HepG2 (cell line): ENCODE measurements at places on chromosomes 3 and 15. TPM values are rescaled to one million over a fixed set of nuclear protein-coding genes. Genes with fewer than 3 reads are reported as not detected.
A peak's percentile ranks its signal among the peaks of the same experiment; 100 is the strongest.

DNA sequence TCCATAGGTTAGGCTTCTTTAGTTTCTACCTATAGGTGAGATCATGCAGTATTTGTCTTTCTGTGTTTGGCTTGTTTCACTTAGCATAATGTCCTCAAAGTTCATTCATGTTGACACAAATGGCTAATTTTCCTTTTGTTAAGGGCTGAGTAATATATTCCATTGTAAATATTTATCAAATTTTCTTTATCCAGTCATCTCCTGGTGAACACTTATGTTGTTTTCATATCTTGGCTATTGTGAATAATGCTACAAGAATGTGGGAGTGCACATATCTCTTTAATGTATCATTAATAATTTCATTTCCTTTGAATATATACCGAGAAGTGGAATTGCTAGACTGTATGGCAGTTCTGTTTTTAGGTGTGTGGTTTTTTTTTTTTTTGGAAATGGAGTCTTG lies 250.9 kb upstream of the SEMA6D start:
- DNase-seq, result no peak

DNA sequence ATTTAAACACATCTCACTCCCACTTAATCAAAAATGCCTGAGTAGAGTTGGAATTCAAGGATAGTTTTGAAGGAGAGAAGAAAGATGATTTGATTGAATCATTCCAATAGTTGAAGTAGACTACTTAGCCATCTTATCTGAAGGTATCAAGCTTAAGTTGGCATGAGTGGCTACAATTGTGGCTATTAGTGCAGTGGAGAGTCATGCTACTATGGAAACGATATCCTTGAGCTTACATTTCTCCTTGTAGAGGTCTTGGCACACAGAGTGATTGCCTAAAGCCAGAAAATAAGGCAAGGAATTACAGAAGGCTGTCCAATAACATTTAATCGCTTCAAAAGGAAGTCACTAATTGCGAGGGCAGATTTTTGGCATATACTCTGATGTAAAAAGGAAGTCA lies 1022.7 kb downstream of the IGSF11 start:
- no peak for DNase-seq

PLSCR2 gene
- not detected in 2 replicates for total RNA-seq

- DNase-seq, result no peak
Observed at GRCh38 chr15:27826902-27827714, 272.0 kb downstream of the OCA2 start.

DNA sequence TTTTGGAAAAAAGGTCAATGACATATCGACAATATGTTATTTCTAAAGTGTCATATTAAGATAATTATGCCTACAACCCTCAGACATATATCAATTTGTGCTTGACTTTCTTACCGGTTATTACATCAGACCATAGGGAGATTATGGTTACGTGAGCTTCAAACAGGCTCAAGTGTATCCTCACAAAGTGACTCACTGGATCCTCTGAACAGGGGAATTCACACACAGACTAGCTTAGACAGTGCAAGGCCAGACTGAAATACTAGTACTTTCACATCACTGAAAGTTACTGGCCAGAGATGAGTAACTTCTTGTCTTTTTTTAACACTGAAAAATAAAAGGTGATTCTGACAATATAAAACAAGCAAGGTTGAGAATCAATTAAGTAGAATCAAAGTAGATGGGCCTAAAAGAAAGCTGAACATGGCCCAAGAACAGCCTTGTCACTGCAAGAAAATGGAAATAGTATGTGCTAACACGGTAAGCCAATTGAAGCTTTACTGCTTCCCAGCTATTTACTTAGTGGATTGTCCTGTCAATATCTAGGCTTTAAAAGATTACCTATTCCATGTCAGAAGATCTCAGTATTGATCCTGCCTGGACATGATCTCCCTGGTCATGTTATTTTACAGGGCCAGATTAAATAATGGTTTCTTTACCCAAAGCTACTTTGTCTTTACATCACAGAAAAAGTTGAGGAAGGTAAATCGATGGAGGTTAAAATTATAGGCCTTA lies 848.6 kb downstream of the ROBO1 start:
- DNase-seq, result peak; percentile 73

DNA sequence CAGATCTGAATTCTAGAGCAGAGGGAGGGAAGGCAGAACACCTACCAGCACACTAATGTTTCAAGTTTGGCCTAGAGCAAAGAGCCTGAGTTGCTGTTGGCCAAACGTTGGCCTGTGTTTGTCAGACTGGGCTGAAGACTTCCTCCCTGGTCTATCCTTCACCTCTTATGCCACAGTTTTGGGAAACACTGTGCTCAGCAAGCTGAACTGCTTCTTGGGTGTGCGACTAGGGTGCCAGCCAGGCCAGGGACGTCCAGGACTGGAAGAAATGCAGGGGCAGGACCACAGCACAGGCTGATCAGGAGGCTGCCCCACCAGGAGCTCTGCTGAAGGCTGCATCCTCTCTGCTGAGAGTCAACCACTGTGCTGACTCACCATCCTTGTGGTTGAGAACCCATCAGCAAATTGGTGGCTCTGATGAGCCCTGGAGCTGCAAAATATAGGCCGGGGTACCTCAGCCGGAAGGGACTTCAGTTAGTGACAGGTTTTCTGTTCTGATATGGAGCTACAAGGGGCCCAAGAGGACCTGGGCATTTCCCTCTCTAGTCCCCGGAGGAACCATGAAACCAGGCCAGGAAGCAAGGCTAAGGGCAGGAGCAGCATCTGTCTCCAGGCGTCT lies 131.6 kb upstream of the RASGRP1 start:
- DNase-seq, result no peak

DNA sequence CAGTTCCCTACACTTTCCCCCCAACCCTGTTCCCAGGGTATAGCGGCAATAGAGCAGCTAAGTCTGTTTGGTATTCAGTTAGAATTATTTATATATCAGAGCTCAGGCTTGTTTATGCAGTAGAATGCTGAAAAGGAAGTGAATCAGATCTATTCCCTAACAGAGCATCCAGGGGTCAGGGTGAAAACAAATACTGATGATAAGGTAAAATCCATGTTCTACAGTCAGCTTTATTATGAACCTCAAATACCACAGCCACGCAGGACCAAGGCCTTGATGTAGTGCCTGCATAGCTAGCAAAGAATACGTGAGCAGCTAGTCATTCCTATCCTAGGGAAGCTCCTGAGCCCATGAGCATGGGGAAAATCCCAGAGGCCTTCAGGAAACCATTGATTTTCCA lies 229.7 kb upstream of the ICE2 start:
- DNase-seq, result no peak

DNA sequence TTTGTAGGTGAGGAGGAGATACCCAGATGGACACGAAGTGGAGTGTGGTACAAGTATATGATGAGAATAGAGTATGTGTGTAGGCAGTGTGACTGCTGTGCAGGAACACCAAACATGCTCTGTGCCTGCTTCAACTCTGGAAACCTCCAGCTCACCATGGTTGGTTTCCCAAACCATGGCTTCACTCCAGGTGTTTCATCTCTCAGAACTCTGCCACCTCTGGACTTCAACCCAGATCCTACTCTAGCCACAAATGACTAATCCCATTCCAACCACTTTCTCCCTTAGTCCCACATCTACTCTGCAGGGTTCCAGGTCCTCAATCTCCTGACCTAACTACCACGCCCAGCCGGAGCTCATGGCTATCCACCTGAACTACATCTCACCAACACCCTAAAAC lies 102.1 kb downstream of the RYK start:
- DNase-seq, result no peak

OR5K2 gene
- not detected in 2 replicates for total RNA-seq

DNA sequence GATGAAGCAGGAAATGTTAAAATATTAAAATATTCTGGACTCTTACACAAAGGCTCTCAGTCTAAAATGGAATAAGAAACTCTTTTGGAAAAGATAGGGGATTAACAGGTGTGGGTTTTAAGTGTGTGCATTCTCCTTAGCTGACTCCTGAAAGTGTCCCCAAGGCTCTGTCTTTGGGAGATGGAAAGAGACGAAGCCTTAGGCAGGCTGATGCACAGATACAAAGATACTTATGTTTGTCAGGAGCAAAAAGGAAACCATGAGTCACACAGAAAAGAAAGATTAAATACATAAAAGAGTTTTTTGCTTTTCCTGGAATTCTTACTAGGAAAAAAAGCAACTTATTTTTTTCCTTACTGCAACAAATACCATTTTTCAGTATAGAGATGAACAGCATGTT lies 23.8 kb upstream of the ABI3BP start:
- DNase-seq, result no peak

- DNase-seq, result no peak
Observed at GRCh38 chr15:75349851-75350588, 3.2 kb downstream of the NEIL1 start.

- DNase-seq, result no peak
Observed at GRCh38 chr3:53083521-53083920, 37.6 kb upstream of the SFMBT1 start.

DUOXA2 gene
- total RNA-seq, result not detected in 2 replicates

DNA sequence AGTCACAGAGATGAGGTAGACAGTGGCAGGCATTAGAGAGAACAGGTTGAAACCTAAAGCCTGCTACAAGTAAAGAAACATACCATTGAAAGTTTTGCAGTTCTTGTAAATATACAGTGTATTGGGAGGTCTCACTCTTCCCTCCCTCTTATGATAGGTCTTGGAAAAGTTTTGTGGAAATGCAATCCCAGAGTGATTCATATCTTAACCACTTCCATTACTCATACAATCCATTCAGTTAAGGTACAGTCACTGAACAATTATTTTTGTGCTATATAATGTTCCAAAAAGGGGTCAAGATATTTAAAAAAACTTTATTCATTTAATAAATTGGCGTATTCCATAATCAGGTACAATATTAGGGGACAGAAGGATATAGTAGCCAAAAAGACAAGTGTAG lies 737.7 kb upstream of the ALCAM start:
- no peak for DNase-seq

DNA sequence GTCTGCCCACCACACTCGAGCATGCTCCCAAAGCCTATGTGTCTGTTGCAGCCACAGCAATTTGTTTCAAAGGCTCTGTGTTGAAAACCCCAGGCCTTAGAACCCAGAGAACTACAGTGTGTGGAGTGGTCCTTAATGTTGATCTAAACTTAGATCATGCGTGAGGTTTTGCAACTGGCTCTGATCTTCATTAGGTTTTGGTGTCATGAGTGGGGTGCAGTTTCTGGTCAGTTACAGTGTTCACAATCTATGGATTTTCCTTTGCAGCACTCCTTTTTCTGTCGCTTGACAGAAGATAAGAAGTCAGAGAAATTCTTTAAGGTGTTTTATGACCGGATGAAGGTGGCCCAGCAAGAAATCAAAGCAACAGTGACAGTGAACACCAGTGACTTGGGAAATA lies 213.0 kb upstream of the BHLHE40 start:
- no peak for DNase-seq

GOLGA8T gene
- total RNA-seq, result not detected in 2 replicates

C3orf49 gene
- not detected in 2 replicates for total RNA-seq

GRCh38 chr3:23113455-23114171 lies 89.5 kb upstream of the UBE2E2 start:
- DNase-seq, result no peak
